ENCODE measurements at places on chromosomes 6 and 20. TPM values are rescaled to one million over a fixed set of nuclear protein-coding genes. Genes with fewer than 3 reads are reported as not detected.

DNA sequence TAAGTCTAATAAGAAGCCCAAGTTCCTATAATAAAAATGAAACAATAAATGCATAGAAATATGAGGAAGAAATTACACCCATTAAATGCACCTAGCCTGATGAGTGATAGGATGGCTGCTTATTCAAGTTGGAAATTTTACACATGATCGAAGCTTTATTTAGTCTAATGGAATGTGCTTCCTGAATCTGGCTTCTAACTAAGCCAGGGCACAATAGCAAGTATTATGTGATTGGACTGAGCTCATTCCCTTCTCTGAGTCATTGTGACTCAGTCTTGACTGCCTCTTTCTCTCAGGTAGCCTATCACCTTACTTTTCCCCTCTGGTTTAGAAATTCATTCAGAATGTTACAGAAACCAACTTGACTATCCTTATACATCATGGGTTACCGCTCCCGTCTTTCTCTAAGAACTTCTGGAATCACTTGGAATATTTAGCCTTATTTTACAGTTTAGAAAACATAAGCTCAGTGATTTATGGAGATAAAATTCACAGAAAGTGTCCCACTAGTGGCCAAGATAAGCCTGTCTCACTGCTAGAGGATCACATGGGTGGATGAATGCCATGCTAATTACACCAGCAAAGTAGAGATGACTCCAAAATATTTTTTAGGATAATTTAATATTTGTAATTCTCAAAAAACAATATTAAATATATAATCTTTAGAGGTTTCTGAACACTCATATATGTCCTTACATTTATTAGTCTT, 505.3 kb upstream of the JAG1 start:
- peak; percentile 65 for ATAC-seq

DNA sequence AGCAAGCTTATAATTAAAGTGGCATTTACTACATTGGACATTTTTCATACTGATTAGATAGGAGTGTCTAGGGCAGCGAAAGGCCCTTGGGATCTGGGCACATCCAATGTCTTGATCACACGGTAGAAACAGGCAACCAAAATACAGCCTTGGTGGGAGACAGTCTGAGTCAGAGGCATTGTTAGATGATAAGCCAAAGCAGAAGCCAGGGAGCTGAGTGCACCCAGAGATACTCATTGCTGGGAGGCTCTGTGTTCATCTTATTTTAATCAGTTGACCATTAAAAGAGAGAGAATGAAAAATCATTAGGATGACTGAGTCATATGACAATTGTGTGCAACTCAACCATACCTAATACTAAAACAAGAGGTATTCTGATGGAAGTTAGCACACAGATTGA, 109.5 kb downstream of the LCA5 start:
- ATAC-seq: no peak

- no peak for ATAC-seq
Observed at GRCh38 chr6:118344014-118344670, 204.0 kb upstream of the PLN start.

GRCh38 chr6:105207524-105208269, 27.9 kb upstream of the POPDC3 start:
- ATAC-seq: no peak

- ATAC-seq: no peak
Observed at GRCh38 chr6:11432091-11432490, 105.5 kb upstream of the TMEM170B start.

GRCh38 chr6:114312931-114313330, 29.9 kb downstream of the HS3ST5 start:
- no peak for ATAC-seq

DNA sequence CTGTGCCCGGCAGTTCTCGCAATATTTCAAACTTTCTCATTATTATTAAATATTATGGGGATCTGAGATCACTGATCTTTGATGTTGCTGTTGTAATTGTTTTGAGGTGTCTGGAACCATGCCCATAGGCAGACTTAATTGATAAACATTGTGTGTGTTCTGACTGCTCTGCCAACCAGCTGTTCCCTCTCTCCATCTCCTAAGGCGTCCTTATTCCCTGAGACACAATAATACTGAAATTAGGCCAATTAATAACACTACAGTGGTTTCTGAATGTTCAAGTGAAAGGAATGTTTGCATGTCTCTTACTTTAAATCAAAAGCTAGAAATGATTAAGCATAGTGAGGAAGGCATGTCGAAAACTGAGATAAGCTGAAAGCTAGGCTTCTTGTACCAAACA, 7.6 kb downstream of the MAPK14 start:
- ATAC-seq: no peak

GRCh38 chr6:28838289-28838633, 85.5 kb downstream of the TRIM27 start:
- peak; percentile 71 for ATAC-seq

DNA sequence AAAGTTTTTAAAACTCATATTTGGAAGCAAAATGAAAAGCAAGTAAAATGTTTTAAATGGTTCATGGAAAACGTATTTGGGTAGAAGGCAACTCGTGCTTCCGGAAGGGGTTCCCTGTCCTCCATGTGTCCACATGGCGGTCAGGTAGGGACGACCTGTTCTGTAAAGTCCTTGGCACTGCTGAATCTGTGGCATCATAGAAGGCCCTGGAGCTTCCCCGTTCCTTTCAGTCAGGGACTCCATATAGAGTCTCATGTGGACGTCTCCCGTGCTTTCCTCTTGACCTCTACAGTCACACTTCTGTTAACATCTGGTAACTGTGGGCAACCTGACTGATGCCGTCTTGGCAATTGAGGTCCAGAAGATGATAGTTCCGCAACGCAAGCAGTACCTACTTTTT, 11.4 kb downstream of the DYNLT1 start:
- no peak for ATAC-seq

Gene PGC
- total RNA-seq: not detected

Gene MAP3K5
- 2.1 TPM for total RNA-seq

Gene POPDC3
- 4.4 TPM for total RNA-seq

Gene PKIB
- 23.1 TPM for total RNA-seq

Gene PAX1
- 1.3 TPM for total RNA-seq

Measured in motor neuron (in vitro differentiated cells).